Esophagus muscularis mucosa (tissue), 4 donors: ENCODE measurements at places on chromosomes 13 and 19. TPM values are rescaled to one million over a fixed set of nuclear protein-coding genes. Genes with fewer than 3 reads are reported as not detected.
A peak's percentile ranks its signal among the peaks of the same experiment; 100 is the strongest.

GRCh38 chr13:79466872-79467271 lies 14.1 kb upstream of the NDFIP2 start:
- no peak for DNase-seq

DNA sequence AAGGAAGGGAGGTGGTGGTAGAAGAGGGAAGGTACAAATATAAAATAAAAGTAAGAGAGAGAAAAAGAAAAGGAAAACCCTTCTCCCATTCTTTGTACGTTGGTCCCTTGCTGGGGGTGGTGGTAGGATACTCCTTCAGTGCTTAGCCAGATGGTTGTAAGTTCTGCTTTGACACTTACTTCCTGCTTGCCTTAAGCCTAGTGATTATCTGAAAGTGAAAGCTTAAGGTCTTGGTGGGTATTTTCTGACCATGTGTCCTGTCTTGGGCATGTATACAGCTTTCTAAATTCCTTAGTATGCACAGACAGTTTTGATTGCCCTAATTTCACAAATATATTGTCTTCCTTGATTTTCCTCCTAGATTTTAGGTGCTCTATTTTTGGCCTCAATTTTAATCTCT lies 314.8 kb downstream of the PCDH17 start:
- no peak for DNase-seq

DNA sequence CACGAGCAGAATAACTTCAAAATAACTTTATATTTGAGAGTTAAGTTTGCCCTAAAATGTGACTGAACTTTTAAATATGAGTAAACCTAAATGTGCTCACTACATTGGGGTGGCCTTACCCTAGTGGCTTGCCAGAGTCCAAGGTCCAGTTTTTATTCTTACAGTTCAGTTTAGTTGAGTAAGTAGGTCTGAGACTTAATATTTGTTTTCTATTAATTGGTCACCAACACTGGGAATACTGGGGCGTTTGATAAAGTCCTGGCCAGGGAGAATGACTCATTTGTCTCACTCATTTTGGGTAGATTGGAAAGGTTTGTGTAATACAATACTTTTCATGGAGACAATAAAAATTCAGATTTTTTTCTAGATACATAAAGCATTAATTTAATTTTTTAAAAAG lies 127.8 kb upstream of the SPATA13 start:
- DNase-seq: no peak

DNA sequence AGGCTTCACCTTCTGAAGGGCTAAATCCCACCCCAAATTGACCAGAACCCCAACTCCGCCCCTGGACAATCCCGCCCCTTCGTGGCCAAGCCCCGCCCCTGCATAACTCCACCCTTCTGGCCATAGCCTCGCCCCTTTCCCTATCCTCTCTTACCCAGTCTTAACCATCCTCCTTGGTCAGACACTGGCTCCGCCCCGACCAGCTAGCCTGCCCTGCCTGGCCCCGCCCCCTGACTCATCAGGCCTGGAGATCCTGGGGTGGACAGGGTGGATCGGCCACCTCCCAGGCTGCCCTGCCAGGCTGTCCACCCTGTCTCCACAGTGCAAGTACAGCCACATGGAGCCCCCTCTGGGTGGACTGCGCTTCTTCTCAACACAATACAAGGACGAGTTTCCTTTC lies 8.0 kb upstream of the ZNF358 start:
- no peak for DNase-seq

DNA sequence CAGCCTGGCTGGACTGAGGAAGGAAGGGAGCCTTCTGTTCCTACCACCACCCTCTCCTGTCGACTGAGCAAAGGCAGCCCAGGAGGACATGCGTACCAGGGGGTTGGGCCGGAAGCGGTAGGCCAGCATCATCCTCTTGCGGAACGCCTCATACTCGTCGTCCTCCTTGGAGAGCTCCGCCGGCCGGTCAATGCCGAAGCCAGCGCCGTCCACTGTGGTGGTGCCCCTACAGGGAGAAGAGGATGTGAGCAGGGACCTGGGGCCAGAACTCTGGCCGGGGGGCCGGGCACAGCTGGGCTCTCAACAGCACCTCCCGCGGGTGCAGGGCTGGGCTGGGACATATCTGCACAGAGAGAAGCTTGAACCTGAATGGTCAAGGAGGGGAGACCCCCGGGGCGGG lies 3.8 kb upstream of the TM6SF2 start:
- no peak for DNase-seq

DNA sequence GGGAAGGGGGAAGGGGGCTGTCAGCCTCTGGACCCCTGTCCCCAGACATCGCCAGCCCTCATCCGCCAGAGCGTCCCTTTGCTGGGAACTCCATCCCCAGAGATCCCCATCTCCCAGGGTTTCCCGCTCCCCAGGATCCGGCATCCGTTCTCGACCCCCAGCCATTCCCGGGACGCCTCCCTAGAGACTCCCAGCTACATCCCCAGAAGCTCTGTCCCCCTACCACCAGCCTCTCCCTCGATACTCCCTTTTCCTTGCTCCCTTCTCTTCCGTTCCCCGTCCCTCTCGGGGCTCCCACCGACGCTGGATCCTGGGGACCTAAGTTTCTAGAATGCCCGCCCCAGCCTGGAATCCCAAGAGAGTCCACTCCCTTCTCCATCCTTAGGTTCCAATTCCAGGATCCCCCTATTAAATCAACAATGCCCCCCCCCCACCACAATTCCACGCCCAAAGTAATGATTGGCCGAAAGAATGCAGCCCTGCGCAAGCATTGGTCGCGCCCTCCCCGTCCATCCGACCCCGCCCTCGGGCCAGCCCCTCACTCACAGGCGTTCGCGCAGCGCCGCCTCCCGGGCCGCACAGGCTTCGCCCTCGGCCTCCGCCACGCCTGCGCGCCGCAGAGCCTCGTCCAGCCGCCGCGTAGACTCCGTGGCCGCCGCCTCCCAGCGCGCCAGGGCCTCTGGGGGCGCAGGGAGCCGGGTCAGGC lies 3.2 kb downstream of the CCDC194 start:
- DNase-seq: peak; percentile 95

DNA sequence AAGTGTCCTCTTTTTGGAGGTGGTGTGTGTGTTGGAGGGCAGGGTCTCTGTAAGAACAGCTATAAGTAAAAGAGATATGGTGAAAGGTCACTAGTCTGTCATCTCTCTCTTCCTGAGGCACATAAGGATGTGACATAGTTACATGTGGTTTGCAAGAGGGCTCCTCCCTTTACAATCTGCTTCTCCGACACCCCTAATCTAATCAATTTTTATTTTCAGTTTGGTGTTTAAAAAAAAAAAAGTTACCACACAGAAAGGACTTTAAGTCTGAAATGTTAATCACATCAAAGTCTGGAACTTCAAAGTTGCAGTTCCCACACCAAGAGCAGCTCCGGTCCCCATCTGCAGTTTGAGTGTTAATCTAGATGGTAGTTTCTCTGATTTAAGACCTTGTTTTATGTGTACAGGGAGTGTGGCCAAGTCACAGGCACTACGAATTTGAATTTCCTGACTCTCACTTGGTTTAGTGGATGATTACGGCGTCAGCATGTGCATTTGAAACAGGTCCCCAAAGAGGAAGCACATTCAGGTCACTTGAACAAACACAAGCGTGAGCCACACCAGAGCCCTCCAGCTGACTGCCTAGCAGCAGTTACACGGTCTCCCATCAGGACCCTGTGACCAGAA lies 53.1 kb downstream of the FOXO1 start:
- peak; percentile 90 for DNase-seq

DNA sequence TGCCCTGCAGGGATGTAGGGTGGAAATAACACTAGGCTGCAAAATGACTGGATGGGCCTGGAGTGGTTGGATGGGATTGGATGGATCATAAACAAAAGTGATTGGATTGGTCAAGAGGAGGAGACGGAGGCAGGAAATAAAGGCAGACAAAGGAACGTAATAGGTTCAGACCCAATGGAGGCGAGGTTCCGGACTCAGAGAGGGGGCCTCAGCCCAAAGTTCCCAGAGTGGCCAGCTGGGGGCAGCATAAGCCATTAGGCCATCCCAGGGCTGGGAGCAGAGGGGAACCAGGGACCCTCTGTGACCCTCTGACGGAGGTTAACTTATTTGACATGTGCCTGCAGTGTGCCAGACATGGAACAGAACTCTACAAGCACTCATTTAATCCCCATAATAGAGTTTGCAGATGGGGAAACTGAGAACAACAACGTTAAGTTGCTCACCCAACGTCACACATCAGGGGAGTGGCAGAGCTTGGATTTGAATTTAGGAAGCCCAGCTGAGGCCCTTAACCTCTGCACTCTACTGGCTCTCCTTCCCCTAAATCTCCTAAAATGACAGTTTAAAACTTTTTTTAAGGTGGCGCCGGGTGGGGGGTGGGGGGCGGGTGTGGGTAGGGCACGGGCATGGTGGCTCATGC lies 15.3 kb upstream of the MAP1S start:
- DNase-seq: no peak

The ZNF471 gene
- total RNA-seq: 11.1 TPM

The RNF113B gene
- not detected for total RNA-seq

The NTF4 gene
- total RNA-seq: not detected

The ZNF699 gene
- 14.2 TPM for total RNA-seq

The C1QTNF9 gene
- 0.83 TPM for total RNA-seq
